Caco-2 (cell line): ENCODE measurements at places on chromosomes 3 and 15. TPM values are rescaled to one million over a fixed set of nuclear protein-coding genes. Genes with fewer than 3 reads are reported as not detected.

- no peak for DNase-seq
- no peak overlapping the region for H3K4me3 ChIP-seq
- no peaks in the 10 kb centered on the region for H3K36me3 ChIP-seq
- no peaks in the 10 kb centered on the region for H3K4me1 ChIP-seq
Measured at GRCh38 chr3:62405566-62405965, 32.2 kb upstream of the FEZF2 start.

DNA sequence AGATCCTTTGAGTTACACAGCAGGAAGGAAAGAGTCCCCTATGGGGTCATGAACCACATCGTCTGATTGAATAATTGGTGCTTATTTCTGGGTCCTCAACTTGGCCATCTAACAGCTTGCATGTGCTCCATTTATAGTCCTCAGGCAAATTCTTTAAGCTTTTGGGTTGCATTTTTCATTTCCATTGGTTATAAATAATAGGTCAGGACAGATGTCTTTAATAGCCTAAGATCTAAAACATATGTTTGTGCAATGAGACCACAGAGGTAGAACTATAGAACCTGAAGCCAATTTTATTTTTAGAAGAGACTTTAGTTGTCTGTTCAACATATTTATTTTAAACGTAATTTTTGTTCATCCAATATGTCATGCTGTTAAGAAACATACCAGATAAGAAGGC lies 43.2 kb downstream of the CD200R1L start:
- no peak overlapping the region for H3K4me3 ChIP-seq
- no peak overlapping the region for H3K27ac ChIP-seq
- no peaks in the 10 kb centered on the region for H3K4me1 ChIP-seq
- no peak for DNase-seq

DNA sequence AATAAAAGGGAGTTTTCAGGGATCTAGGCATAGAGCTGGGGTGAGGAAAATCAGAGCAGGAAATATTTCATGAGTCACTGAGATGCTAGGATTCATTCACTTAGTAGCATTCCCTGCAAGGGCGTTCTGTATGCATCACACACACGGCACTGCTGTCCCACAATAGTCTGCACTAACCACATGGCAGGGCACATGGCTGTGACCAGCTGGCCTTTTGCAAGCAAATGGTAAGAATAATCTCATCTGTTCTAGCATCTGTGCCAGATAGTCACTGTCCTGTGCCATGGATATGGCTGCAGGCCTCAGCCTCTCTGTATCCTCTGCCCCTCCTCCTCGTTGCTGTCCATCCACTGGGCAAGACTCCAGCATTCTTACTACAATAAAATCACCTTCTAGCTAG lies 37.8 kb downstream of the BOC start:
- no peaks in the 10 kb centered on the region; the same call in 1 of the 2 replicates for H3K27me3 ChIP-seq
- H3K36me3 ChIP-seq: no peaks in the 10 kb centered on the region
- H3K27ac ChIP-seq: no peak overlapping the region
- H3K4me1 ChIP-seq: no peaks in the 10 kb centered on the region

DNA sequence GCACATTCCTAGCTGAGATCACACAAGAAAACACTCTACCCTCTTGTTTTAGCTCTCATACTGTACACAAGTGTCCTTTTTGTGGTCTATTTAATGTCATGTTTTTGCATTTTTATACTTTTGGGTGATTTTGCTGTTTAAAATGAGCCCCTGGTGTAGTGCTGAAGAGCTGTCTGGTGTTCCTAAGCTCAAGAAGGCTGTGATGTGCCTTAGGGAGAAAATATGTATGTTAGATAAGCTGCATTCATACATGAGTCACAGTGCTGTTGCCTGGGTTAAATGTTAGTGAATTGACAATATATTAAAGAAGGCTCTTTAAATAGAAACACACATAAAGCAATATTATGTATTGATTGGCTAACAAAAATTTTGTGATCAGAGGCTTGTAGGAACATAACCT lies 387.4 kb upstream of the C2CD4B start:
- no peaks in the 10 kb centered on the region for H3K27me3 ChIP-seq
- peaks cover 57% of the 10 kb centered on the region for H3K4me1 ChIP-seq
- no peak for DNase-seq
- no peak overlapping the region for H3K4me3 ChIP-seq
- H3K36me3 ChIP-seq: no peaks in the 10 kb centered on the region
- H3K27ac ChIP-seq: no peak overlapping the region

The PRR20G gene
- total RNA-seq: not detected in 2 replicates
